ENCODE measurements at places on chromosomes 7 and 10.

DNA sequence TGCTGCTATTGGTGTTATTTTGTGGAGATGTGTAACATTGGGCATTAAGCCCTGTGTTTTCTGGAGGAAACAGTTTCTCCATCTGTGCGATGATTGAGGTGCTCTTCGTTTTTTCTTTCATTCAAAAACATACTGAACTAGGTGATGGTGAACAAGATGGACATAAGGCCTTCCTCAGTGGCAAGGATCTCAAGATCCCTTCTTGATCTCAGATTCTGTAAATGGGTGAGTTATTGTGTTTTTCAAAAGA, 759 bp upstream of the ELAPOR2 start:
- no peak for DNase-seq

GRCh38 chr10:88100281-88100680, 236.9 kb downstream of the PTEN start:
- DNase-seq: no peak

- no peak for DNase-seq
Observed at GRCh38 chr7:41885078-41885477, 182.2 kb upstream of the INHBA start.

DNA sequence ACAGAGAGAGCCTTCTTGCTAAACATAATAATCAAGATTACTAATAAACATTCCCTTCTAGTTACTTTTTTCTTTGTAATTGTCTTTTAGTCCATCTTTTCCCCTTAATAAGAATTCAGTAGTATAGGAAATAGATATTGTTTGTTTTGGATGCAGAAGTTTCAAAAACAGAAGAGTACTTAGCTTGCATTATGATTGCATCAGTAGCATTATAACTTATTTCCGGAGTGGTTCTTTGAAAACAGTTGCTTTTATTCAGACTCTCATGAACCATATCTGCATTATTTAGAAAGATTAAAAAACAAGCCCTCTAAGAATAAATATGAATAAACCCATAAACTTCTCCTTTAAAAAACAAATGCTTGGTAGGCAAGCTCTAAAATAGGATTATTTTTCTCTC, 34.0 kb upstream of the DKK1 start:
- no peak for DNase-seq

GRCh38 chr10:56135828-56136227, 225.2 kb downstream of the ZWINT start:
- DNase-seq: no peak

GRCh38 chr7:116786791-116787443, 75.5 kb upstream of the CAPZA2 start:
- no peak for DNase-seq

- DNase-seq: no peak
Observed at GRCh38 chr7:132519936-132520335, 56.3 kb downstream of the PLXNA4 start.

DNA sequence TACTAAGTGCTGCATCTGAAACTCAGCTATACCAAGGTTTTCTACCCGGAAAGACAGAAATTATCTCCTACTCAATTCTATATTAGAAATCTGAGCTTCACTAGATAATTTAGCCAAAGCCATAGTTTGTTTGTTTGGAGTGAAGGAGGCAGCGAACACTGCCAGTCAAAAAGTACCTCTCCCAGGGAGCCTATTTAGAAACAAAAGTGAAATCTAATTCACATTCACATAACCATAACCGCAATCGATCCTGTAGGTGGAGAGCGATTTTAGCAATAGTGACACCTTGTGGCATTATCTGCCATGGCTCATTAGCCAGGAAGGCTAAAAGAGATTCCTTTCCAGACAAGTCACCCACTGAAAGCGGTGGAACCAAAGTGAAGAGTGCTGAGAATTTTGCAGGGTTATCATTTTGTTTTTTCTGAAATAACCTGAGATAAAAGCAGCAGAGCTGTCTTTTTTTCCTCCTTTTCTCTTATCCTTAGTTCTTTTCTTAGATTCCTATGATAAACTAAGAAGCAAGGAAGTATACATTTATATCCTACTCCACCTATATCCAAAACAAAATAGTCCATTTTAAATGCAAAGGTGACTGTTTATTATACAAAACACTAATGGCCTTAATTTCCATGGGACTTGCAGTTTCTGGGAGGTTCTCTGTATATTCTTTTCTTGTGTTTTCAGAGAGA, 83.7 kb upstream of the BET1 start:
- DNase-seq: no peak

DNA sequence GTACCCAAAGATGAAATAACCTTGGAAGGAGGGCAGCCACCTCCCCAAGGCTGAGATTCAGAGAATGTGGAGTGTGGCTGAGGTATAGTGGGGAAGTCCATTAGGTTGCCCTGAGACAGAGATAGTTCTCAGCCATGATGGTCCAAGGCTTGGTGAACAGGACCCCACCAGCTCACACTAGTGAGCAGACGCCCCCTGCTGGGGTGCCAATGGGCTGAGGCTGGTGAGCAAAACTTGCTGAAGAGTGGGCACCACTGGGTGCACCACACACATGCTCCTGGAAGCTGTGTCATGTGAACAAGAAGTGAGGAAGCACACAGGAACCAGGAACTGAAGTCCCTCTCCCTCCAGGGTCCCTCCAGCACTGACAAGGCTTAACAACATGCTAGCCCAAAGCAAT, 8.9 kb downstream of the FBXL13 start:
- no peak for DNase-seq

GRCh38 chr10:114684084-114684821, 26.2 kb upstream of the ABLIM1 start:
- DNase-seq: peak; percentile 44

DNA sequence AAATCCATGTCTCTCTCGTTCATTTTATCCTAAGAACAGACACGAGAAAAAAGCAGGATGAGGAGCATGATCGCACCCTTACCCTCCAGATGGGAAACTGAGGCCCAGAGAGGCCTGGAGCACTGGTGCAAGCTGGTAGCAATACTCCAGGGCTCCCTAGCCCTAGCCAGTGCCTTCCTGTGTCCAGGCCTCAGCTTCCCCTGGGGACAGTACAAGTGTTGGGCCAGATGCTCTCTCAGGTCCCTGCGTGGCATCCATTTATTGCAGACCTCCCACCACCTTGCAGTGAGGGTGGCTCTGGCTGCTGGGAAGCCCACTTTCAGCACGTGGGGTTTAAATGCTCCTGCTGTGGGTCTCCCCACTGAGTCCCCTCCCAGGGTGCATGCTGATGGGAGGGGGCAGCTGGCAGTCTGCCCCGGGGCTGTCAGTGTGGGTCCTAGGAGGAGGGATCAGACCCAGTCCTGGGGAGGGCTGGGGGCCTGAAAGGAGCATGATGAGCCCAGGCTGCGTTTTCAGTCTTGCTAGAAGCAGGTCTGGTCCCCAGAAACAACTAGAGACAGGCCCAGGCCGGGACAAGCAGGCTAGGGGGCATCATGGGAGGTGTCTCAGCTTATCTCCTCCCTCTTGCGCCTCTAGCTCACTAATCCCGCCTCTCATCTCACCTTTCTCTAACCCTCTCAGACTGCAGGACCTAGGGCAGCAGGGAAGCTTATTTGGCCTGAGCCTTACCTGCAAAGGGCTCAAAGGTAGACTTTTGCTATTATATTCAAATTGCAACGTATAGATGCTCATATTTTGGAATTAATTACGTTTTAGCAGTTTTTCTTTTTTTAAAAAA, 662 bp upstream of the PPIF start:
- no peak for DNase-seq

GRCh38 chr10:108913300-108913699, 1010.0 kb downstream of the XPNPEP1 start:
- no peak for DNase-seq

- no peak for DNase-seq
Observed at GRCh38 chr10:65805511-65805910, 1120.3 kb upstream of the LRRTM3 start.

DNA sequence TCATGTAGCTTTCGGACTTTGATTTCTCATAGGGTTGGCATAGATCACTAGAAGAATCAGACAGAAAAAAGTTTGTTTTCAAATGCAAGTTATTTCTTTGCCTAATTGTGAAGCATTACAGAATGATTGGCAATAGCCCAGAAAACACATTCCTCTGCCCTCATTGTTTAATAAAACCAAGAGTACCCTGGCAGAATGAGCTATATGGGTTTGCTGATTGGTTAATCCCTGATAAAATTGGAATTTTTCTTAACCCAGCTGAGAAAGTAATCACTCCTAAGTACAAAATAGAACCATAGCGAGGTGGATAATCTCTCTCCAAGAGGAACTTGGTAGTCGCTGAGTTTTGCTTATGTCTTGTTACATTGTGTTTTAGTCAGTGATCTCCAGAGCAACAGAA, 30.9 kb upstream of the CREB5 start:
- no peak for DNase-seq

DNA sequence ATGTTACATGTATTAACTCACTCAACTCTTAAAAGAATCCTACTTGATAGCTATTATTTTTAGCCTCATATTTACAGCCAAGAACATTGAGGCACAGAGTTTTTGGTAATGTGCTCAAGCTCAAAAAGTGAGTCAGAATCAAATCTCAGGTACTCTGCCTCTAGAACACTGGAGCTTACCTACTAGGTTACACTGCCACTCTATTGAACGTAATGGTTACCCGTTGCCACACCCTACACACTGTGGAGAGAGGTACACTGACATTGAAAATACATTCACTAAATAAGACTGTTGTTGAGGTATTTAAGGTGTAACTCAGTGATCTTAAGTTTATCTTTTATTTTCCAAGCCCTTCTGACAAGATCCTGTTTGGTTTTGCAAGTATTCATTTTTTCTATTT, 17.9 kb downstream of the SLC26A3 start:
- DNase-seq: no peak

DNA sequence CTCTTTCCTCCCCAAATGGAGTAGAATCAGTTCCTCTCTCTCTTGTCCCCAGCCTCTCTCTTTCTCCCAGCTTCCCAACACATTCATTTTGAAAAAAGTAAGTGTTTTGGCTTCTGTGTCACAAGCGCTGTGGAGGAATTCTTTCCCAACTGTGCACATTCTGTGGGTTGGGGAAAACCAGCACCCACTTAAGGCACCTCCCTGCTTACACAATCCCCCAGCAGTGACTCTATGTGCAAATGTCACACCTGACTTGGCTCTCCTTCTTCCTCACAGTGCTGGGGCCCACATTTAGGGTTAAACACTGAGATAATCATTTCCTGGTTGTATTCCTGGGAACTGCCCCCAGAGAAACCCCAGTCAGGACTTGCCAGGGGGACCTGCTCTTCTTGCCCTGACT, 358.1 kb upstream of the ZNF32 start:
- no peak for DNase-seq

- no peak for DNase-seq
Observed at GRCh38 chr10:28600056-28600455, 67.1 kb downstream of the WAC start.

DNA sequence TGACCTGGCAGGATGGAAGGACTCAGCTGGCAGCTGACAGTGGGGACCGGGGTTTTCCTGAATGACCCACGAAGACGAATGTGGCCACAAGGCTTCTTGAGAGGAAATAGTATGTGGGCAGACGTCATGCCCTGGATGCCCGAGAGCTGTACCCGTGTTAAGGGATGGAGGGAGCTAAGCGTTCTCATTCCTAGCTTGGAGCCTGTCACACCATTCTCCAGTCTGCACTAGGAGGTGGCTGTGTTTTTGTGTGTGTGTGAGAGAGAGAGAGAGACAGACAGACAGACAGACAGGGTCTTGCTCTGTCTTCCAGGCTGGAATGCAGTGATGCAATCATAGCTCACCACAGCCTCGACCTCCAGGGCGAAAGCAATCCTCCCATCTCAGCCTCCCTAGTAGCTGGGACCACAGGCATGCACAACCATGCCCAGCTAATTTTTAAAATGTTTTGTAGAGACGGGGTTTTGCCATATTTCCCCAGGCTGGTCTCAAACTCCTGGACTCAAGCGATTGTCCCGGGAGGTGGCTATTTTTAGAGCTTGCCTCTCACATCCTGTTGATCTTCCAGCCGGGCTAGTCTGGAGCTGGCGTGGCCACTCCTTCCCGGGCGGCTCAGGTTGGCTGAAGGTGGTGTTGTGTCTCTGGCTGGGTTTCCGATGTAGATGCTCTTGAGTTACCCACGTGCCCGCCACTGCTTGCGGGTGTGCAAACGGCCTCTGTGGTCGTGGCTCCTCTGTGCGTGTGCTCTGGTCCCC, 2.1 kb downstream of the AMZ1 start:
- no peak for DNase-seq

- no peak for DNase-seq
Observed at GRCh38 chr10:43125274-43125845, 12.9 kb upstream of the CSGALNACT2 start.

GRCh38 chr10:103921750-103922195, 3.8 kb upstream of the STN1 start:
- DNase-seq: peak; percentile 38

DNA sequence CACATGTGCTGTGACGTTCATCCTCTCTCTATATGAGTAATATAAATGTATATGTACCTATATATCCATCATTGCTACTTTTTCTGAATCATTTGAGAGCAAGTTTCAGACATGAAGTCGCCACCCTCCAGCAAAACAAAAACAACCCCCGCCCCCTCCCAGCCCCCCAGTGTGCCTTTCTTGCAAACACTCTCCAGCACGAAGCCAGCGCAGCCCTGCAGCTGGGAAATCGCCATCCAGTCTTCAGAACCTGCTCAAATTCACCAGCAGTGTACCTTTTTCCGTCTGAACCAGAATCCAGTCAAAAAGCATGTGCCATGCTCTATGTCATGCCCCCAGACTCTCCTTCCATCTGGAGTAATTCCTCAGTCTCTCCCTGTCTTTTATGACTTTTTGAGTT, 135.8 kb downstream of the TACC2 start:
- DNase-seq: no peak
